GM20000 (cell line): ENCODE measurements at places on chromosomes 3 and 15.

DNA sequence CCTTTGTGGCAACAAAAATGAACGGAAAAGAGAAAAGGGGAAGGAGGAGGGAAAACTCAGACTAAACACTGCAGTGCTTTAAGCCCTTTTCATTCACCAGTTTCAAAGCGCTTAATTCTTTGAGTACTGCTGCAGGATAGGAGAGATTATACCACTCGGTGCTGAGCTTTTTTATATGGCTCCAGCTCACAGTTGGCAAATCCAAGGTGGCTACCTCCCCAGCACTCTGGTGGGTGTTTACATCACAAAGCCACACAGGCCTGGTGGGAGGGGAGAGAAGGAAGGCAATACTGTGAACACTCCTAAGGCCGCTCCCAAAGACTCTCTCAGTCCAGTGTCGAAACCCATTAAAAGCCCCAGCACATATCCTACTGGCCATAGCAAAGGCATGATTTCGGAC, 191.4 kb downstream of the STT3B start:
- no peak for DNase-seq

GRCh38 chr3:146162561-146162960, 1.6 kb upstream of the PLOD2 start:
- no peak for DNase-seq

- DNase-seq = no peak
Observed at GRCh38 chr3:50210176-50210509, 5.1 kb downstream of the SLC38A3 start.

GRCh38 chr3:121223116-121223515, 315.1 kb downstream of the STXBP5L start:
- no peak for DNase-seq

GRCh38 chr3:2937592-2937991, 172.6 kb downstream of the IL5RA start:
- no peak for DNase-seq

GRCh38 chr15:58415636-58416035, 16.2 kb upstream of the LIPC start:
- DNase-seq = no peak
